Effector memory CD4-positive, alpha-beta T cell (primary cell): ENCODE measurements at places on chromosomes 2 and 18.

GRCh38 chr2:155266109-155266508 lies 567.6 kb downstream of the KCNJ3 start:
- no peak for DNase-seq

DNA sequence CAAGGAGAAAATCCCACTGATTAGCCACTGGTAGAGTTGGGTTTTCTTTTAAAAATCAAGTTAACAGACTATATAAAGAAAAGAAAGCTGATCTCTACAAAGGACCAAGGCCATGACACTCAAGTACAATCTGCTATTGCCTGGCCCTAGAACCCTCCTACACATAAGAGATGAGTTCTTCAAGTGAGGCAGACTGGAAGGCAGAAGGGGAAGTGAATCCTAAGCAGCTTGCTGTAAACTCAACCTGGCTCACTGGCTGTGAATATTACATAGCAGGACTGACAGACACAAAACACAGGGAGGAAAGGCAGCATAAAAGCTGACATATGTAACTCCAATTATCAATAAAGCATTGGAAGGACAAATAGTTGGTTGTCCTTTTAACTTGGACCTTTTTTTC lies 65.4 kb downstream of the TRIP12 start:
- no peak for DNase-seq

- no peak for DNase-seq
Observed at GRCh38 chr2:192087398-192087958, 107.3 kb downstream of the TMEFF2 start.

- no peak for DNase-seq
Observed at GRCh38 chr18:49651033-49651432, 89.2 kb downstream of the LIPG start.

- peak; percentile 25 for DNase-seq
Observed at GRCh38 chr2:160210599-160211138, 10.6 kb upstream of the ITGB6 start.

DNA sequence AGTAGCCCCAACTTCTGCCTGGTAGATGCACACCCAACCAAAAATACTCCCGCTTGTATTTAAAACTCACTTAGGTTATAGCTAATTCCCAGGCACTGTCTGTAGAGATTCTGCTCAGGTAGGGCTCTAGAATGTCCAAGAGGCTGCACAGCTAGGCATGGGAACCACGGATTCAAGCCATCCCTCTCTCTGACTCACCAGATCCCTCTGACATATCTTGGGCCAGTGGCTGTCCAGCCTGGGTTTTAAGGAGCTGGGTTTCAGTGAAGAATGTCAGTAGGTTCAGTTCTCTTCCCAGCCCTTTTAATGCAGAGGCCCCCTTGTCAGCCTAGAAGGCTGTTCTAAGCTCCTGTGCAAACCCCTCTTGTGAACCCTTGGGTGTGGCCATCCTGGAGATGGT lies 15.9 kb upstream of the IL1R1 start:
- no peak for DNase-seq

DNA sequence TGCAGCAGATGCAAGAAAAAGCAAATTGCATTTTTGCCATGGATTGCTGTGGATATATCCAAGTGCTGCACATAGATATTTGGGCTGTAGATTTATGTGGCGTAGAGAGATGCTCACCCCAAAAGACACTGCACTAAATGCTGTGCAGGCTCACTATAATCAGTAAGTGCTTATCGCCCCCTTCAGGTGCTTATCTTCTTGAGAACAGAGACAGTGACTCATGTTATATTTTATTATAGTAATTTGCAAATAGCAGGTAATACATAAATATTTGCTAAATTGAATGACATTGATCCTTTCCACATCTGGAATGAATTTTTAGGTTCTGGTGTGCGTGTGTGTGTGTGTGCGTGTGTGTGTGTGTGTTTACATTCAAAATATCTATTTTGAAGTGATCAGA lies 36.8 kb upstream of the PLEKHM3 start:
- DNase-seq, result no peak

GRCh38 chr2:108924580-108925251 lies 64.3 kb downstream of the EDAR start:
- no peak for DNase-seq
